ENCODE measurements at places on chromosomes 4 and X.
A peak's percentile ranks its signal among the peaks of the same experiment; 100 is the strongest.

DNA sequence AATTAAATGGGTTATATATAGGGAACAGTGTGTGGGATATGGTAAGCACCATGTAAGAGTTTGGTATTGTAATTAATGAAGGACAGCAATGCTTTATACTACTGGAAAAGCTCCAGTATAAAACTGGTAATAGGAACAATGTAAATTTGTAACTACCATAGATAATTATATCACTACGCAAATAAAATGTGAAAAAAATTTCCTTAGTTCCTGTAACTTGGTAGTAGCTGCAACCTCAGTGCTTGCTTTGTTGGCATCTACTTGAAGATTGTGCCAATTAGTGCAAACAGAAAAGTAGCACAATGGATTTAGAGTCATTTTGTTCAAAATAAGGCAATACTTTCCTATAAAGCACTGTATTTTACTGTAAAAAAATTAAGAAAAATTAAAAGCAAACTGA, 34.4 kb upstream of the SH3RF1 start:
- H3K4me3 ChIP-seq, result no peak overlapping the region
- H3K27me3 ChIP-seq, result no peaks in the 10 kb centered on the region
- H3K4me1 ChIP-seq, result no peaks in the 10 kb centered on the region
- no peak for DNase-seq
- no peak overlapping the region for H3K27ac ChIP-seq
- H3K36me3 ChIP-seq, result no peaks in the 10 kb centered on the region

GRCh38 chr4:120718979-120719566, 203.5 kb downstream of the PRDM5 start:
- H3K36me3 ChIP-seq, result no peaks in the 10 kb centered on the region
- H3K4me3 ChIP-seq, result no peak overlapping the region
- H3K27me3 ChIP-seq, result no peaks in the 10 kb centered on the region
- no peak for DNase-seq
- no peaks in the 10 kb centered on the region for H3K4me1 ChIP-seq

DNA sequence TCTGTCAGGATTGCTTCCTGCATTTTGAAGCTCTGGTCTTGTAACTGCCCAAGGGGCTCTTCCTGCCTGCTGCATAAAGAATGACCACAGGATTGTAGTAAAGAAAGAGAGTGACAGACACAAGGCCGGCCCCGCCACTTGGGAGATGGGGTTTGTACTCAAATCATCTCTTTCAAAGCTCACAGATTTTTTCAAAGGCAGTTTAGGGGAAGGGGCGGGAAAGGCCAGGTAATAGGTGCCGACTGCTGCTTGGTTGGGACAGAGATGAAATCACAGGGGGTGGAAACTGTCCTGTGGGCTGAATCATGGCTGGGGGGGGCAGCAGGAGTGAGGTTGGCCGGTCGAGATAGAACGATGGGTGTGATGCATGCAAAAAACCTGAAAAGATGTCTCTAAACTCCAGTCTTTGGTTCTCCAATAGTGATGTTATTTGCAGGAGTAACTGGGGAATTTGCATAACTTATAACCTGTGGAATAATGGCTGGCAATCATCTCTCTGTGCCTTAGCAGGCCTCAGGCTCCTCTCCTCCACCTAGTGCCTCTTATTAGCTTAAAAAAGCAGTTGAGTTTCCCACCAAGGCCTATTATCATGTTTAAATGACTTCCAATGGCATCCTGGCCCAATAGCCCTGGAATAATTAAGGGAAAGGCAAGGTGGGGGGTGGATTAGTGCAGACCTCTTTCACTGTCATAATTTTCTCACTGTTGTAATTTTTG, 778.4 kb upstream of the FRG1 start:
- no peak for DNase-seq
- no peaks in the 10 kb centered on the region for H3K27me3 ChIP-seq
- H3K4me1 ChIP-seq, result no peaks in the 10 kb centered on the region
- H3K27ac ChIP-seq, result no peak overlapping the region
- no peak overlapping the region for H3K4me3 ChIP-seq

DNA sequence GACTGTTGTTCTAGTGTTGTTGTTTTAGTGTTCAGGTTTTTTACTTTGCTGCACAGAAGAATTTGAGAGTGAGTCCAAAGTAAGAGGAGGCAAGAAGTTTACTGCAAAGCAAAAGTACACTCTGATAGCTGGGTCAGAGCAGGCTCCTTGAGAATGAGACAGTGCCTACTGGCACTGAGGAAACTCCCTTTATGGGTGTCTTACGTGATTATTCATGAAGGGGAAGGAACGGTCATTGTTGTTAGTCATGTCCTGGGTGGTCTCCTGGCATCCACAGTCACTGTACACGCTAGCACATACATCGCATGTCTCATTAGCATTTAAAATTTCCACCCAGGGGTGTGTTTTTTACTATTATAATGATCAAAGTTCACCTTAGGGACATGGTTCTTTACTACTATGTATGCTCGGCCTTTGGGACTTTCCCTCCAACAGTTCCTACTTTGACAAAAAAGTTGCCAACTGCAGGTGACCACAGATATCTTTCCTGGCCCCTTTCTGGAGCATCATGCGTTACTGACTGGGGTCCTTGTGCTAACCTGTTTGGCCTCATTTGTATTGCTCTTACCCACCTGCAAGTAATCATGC, 688.9 kb upstream of the AMOT start:
- no peaks in the 10 kb centered on the region for H3K27me3 ChIP-seq
- no peak overlapping the region for H3K27ac ChIP-seq
- H3K36me3 ChIP-seq, result no peaks in the 10 kb centered on the region
- no peak for DNase-seq
- no peak overlapping the region for H3K4me3 ChIP-seq

DNA sequence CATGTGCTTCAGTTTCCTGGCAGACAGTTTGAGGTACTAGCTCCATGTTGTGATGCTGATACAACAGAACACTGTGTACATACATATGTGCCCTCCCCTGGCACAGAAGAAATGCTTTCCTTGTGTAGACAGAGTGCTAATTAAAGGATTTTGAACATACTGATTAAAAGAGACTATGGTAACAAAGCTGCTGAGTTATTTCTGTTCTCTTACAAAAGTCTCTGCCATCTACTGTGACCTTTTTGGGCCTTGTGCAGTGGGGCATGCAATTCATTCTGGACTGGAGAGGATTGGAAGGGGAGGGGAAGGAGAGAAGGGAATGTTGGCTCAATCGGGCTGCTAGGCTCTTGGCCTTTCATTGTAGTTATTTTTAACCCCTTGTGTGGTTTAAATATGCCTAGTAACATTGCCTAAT, 6.0 kb downstream of the PDLIM5 start:
- H3K27ac ChIP-seq, result peak overlapping the region; percentile 96
- DNase-seq, result no peak
- H3K4me3 ChIP-seq, result no peak overlapping the region
- peaks cover 10% of the 10 kb centered on the region for H3K36me3 ChIP-seq
- H3K4me1 ChIP-seq, result peaks cover 94% of the 10 kb centered on the region
- no peaks in the 10 kb centered on the region for H3K27me3 ChIP-seq

GRCh38 chrX:39705290-39705689, 392.5 kb downstream of the BCOR start:
- no peak overlapping the region for H3K4me3 ChIP-seq
- H3K4me1 ChIP-seq, result no peaks in the 10 kb centered on the region
- H3K36me3 ChIP-seq, result no peaks in the 10 kb centered on the region
- no peak overlapping the region for H3K27ac ChIP-seq
